AG20443 (cell line): ENCODE measurements at places on chromosomes 12 and 14.

DNA sequence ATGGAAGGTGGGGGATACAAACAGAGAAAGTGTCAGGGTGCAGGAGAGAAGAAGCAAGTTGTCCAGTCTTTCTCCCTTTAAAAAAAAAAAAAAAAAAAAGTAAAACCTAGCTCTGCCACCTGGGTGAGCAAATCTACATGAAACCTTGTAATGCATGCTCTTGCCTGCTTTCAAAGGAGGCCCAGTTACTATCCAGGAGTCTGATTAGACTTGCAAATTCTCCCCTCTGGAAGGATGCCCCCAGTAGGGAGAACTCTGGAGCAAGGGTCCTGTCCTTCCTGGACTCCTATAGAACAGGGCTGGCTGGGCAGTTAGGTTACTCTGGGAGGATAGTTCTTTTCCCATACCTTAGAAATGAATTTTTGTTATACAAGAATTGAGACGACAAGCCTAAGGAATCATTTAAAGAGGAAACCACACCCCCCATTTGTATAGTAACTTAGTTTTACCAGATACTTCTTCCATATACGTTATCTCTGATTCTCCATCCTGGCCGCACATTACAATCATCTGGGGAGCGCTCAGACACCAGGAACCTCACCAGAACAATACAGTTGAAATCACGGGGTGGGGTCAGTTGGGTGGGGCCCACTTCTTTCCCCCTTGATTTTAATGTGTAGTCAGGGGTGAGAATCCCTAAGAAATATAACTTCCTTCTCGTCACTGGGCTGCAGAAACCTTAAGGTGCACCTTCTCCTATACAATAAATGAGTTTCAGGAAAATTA lies 30.5 kb downstream of the RAB35 start:
- DNase-seq: no peak

DNA sequence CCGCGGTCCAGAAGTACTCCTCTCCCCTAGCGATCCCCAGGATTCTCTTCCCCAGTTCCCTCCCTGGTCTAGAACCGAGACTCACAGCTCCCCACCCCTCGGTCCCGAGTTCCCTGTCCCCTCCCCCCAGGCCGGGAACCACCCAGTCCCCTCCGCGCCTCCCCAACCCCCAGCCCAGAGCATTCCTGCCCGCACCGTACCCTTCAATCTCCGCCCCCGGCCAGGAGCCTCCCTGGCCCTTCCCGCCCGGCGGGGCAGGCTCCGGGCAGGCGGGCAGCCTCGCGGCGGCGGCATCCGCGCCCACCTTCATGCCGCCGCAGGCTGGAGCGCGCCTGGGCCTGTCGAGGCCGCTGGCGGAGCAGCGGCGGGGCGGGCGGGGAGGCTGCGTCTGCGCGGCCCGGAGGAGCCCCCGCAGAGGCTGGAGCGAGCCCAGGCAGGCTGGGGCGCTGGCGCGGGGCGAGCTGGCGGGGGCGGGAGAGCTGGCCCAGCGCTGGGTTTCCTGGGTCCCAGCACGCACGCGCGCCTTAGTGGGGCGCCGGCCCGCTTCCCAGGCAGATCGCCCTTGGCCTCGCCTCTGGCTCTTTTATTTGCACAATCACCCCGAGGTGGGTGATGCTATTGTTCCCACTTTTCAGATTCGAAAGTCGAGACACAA lies 22.2 kb upstream of the GPR132 start:
- peak; percentile 80 for DNase-seq

DNA sequence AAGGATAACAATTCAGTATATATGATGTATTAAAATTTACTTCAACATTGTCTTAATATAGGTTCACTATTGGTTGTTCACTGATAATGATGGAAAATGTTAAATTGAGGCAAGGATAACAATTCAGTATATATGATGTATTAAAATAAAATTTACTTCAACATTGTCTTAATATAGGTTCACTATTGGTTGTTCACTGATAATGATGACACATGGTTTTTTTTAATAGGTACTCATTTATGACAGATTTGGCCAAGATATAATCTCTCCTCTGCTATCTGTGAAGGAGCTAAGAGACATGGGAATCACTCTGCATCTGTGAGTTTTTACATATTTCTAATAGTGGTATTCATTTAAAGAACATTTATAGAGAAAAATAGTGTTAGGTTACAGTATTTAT lies 8.1 kb downstream of the SCFD1 start:
- DNase-seq: no peak

DNA sequence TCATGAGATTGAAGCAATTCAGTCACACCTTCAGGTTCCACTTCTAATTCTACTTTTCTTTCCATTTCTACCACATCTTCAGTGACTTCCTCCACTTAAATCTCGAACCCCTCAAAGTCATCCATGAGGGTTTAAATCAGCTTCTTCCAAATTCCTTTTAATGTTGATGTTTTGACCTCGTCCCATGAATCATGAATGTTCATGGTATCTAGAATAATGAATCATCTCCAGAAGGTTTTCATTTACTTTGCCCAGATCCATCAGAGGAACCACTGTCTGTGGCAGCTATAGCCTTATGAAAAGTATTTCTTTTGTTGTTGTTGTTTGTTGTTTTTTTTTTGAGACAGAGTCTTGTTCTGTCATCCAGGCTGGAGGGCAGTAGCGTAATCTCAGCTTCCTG lies 7.6 kb downstream of the RXYLT1 start:
- no peak for DNase-seq

DNA sequence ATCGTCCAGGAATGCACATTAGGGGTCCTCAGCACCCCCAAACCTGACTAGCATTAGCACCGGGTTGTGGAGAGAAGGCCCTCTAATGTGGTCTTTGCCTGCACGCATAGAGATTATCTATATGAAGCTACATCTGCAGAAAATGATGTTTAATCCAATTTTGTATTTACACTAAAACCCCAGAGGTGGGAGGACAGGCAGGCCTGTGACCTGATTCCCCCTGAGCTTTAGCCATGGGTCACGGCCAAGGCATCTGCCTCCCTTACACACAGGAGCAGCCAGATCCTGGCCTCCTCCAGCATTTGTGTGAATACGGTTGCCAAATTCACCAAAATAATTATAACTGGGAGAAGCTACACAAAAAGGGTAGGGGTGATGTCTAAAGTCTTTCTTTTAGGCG lies 7.0 kb downstream of the APOLD1 start:
- no peak for DNase-seq

DNA sequence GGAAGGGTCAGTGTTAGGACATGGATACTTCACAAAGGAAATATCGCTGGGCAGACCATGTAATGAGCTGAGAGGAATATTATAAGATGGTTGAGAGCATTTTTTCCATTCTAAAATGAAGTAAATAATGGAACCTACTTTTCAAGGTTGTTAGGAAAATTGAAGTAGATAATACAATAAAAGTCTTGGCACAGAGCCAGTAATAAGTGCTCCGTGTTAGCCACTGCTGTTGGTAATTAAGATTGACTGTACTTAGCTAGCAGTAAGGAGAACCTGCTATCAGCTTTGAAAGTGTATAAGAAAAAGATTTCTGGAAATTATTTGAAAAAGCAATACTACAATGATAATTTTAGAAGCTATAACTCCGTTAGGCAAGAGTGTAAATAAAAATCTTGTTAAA lies 77.6 kb downstream of the SCAF11 start:
- DNase-seq: no peak

- DNase-seq: no peak
Measured at GRCh38 chr14:54786838-54787237, 115.8 kb downstream of the GCH1 start.

GRCh38 chr12:100953217-100953616 lies 158.6 kb downstream of the ANO4 start:
- no peak for DNase-seq

GRCh38 chr12:94553130-94553519 lies 93.5 kb upstream of the CEP83 start:
- DNase-seq: no peak

DNA sequence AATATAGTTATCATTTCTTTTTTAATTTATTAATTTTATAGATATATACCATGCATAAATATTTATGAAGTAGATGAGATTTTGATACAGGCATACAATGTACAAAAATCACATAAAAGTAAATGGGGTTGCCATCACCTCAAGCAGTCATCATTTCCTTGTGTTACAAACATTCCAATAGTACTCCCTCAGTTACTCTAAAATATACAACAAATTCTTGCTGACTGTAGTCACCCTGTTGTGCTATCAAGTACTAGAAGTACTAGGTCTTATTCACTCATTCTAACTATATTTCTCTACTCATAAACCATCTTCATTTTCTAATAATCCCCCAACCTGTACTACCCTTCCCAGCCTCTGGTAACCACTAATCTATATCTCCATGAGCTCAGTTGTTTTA lies 432.6 kb upstream of the SYT1 start:
- DNase-seq: no peak

GRCh38 chr12:22334410-22335100 lies at the start of gene ST8SIA1:
TSS of gene ST8SIA1 (minus strand) at chr12:22334707. CDS start at chr12:22334232, 475 bp downstream.
- peak; percentile 50 for DNase-seq

DNA sequence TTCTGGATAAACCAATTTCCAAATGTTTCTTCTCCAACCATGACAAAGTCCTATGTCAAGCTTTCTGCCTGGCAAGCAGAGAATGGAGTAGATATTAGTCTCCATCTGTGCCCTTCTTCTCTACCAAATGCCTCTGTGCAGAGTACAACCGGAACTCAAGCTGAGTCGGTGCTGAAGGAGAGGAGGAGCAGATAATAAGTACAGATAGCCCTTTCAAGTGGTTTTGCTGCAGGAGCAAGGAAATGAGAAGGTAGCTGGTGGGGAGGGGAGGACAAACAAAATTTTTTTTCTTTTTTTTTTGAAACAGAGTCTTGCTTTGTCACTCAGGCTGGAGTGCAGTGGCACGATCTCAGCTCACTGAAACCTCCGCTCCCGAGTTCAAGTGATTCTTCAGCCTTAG lies 14.2 kb upstream of the HELB start:
- DNase-seq: no peak

- no peak for DNase-seq
Measured at GRCh38 chr12:66971816-66972215, 292.9 kb upstream of the GRIP1 start.

- DNase-seq: peak; percentile 57
Measured at GRCh38 chr12:68420225-68421010, 88.3 kb upstream of the MDM1 start.
